ENCODE measurements at places on chromosomes 4 and X.

- DNase-seq = no peak
Measured at GRCh38 chr4:1772853-1773538, 20.1 kb upstream of the FGFR3 start.

DNA sequence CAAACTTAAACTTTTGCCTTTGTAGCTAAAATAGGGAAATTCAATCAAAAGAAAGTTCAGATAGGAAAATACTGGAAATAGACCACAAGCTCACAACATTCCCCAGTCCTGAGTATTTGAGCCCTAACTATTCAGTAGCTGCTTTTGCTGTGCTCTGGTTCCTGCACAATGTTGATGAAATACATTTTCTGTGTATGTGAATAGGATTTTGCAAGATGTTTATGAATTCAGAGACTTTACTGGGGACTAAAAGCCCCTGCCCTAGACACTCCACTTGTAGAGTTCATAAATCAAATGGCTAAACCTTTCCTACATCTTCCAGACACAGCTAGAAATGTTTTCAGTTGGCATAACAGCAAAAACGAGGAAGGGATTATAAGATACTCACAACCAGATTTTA, 105.9 kb downstream of the FBXO8 start:
- DNase-seq = no peak

- no peak for DNase-seq
Measured at GRCh38 chrX:6095469-6095868, 133.2 kb downstream of the NLGN4X start.

DNA sequence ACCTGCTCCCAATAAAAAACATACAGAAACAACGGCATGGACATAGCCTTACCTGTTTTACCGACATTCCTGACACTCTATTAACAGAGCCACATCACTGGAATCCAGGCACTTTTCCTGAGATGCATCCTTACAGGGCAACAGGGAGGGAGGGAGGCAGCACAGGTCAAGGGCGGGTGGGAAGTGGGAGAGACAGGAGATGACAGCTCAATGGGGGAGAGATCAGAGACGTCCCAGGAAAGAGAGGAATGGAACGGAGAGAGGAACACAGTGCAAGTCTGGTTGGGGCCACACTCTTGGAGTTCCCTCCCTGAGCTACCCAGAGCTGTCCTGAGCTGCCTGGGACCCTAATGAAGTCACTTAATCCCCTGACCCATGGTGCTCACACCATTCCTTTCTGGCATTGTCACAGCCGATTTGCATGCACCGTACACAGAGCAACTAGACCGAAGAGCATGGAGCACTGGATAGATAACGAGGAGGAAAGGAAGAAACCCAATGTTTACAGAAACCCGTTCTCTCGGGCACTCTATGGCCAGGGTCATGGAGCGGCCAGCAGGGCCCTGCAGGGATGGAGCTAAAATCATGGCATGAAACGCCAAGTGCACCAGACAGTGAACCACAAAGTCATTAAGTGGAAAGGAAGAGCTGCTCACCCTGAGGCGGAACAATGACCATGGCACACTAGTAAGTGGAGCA, 93.1 kb downstream of the NSUN7 start:
- DNase-seq = no peak

- no peak for DNase-seq
Measured at GRCh38 chr4:82499738-82500434, 61.9 kb downstream of the TMEM150C start.

- no peak for DNase-seq
Measured at GRCh38 chrX:154384284-154384892, 5.3 kb downstream of the EMD start.

DNA sequence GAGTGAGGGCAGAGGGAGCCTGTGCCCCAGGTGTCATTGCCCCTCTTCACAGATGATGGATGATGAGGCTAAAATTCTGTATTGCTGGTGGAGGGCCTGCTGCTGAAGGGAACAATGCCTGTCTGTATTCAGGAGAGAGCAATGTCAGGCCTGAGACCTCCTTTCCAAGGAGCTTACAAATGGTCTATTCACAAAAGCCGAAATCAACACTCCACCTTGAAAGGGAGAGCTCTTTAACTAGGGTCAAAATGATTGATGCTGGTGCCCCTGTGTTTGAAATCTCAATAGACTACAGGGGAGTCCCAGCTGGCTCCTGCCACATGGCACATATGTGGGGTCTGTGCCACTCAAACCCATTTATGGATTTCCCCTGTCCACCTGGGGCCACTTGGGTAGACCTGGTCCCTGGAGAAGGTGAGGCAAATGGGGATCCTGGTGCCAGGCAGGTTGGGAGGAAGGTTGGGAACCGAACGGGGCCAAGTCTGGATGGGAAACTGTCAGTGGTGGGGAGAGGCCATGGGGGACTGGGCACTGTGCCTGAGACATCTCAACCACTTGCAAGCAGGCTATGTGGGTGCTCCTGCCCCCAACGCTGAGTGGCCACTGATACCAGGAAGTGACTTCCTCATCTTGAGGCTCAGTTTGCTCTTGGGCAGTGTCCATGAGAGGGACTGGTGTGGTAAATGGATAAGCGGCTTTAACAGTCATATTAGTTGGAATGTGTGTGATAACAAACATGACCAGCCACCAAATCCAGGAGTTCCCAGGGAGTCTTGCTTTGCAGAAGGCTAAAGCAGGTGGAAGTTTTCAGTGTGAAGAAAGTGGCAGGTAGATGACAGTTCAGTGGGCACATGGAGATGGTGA, 223.8 kb upstream of the PSAPL1 start:
- DNase-seq = no peak

- DNase-seq = no peak
Measured at GRCh38 chr4:147828331-147828905, 96.5 kb downstream of the ARHGAP10 start.

- no peak for DNase-seq
Measured at GRCh38 chr4:139761461-139761860, 95.8 kb downstream of the MGST2 start.

DNA sequence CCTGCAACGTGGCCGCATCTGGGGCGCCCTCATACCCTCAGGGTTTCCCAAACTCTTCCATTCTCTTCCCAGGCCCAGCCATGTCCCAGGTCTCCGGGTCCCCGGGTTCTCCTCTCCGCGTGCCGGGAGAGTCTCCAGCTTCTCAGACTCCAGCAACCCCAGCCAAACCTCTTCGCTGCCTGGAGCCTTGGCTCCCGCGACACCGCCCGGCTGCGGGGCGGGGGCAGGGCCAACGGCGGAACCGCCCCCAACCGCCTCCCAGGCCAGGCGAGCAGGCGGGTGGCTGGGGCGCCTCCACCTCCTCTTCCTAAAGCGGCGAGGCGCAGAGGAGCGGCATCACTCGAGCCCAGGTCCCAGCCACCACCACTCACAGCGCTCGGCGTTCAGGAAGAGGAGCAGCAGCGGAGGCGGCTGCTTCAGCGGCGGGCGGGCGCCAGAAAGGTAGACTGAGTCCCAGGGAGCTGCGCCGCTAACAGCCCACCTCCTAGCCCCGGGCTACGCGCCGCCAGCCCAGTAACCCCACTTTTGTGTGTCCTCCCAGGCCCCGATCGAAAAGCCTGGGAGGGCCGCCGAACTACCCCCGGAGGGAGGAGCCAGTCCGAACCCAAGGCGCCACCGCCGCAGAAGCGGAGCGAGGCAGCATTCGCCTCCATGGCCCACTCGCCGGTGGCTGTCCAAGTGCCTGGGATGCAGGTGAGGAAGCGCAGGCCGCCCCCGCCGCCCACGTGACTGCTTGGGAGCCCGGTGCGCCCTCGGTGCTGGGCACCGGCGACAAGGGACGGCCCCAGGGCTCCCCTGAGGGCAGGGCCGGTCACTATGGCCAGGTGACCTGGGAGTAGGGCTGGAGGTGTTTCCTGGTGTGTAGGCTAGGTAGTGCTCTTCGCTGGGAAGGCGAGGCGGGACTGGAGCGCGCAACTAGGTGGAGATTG, at the start of gene STK26:
STK26 (plus strand) TSS at position 336 of the 929 bp plus-strand sequence; CDS start at position 652, 316 bp downstream.
- peak; percentile 77 for DNase-seq

DNA sequence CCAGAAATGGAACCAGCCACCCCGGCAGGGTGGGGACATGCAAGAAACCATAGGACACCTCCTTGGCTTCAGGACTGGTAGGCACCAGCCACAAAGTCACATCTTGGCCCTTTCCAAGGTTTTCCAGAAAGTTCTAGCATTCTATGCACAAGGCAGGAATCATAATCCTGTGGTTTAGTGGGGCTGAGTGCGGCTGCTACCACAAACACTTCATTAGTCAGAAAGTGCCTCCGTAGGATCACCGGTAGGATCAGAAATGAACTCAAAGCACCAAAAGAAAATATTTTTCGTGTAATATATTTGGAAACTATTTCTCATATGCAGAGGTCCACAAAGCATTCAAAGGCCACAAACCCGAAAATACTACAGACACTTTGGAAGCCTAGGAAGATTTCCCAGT, 191.7 kb downstream of the PTTG2 start:
- DNase-seq = no peak

GRCh38 chr4:166600264-166600663, 634.0 kb downstream of the SPOCK3 start:
- no peak for DNase-seq
